Cardiac muscle cell (in vitro differentiated cells and primary cell): ENCODE measurements at places on chromosomes 5 and 9. TPM values are rescaled to one million over a fixed set of nuclear protein-coding genes. Genes with fewer than 3 reads are reported as not detected.

- DNase-seq, result no peak
Observed at GRCh38 chr9:91693226-91693625, 256.8 kb downstream of the ROR2 start.

DNA sequence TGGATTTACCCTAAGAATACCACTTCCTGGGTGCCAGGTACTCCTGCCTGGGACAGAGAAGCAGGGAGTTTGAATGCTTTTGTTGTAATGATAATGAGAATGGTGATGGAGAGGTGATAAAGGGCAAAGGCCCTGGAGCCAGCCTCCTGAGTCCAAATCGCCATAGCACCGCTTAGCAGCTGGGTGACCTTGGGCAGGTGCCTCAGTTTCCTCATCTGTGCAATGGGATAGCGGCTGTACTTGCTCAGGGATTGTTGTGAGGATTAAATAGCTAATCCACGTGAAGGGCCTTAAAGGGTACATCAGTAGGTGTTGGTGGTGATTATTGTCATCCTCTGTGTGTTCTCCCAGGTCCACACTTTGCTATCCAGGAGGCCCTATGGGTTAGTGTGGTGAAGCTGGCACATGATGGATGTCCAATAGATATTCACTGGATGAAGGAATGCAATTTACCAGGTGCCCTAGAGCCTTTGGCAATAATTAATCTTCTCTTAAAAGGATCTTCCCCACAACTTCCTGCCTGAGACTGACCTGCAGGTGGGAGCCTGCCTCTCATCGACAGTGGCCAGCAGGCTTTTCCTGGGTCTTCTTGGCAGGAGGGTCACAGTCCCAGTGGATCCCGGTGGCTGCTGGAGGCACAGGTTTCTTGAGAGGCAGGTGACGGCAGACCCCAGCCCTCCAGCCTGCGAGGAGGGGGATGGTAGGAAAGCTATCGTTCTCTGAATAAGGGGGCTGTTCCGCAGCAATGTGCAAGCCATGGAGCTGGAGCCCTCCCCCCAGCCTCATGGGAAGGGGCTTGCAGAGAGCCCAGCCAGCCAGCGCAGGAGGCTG lies 160.2 kb downstream of the MACROH2A1 start:
- DNase-seq, result no peak

DNA sequence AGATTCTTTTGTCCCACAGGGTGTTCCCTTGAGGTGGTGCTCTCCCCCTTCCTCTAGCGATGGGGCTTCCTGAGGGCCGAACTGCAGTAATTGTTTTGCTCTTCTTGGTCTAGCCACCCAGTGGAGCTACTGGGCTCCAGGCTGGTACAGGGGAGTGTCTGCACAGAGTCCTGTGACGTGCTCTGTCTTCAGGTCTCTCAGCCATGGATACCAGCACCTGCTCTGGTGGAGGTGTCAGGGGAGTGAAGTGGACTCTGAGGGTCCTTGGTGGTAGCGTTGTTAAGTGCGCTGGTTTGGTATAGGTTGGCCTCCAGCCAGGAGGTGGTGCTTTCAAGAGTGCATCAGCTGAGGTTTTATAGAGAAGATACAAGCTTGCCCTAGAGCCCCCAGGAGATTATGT lies 20.4 kb upstream of the CEP72 start:
- no peak for DNase-seq

SLC6A18 gene
- not detected in 2 replicates for total RNA-seq

- no peak for DNase-seq
Observed at GRCh38 chr9:137266585-137267453, 10.7 kb upstream of the TOR4A start.

MEGF10 gene
- total RNA-seq, result 8.2 and 8.8 TPM in 2 replicates

DNA sequence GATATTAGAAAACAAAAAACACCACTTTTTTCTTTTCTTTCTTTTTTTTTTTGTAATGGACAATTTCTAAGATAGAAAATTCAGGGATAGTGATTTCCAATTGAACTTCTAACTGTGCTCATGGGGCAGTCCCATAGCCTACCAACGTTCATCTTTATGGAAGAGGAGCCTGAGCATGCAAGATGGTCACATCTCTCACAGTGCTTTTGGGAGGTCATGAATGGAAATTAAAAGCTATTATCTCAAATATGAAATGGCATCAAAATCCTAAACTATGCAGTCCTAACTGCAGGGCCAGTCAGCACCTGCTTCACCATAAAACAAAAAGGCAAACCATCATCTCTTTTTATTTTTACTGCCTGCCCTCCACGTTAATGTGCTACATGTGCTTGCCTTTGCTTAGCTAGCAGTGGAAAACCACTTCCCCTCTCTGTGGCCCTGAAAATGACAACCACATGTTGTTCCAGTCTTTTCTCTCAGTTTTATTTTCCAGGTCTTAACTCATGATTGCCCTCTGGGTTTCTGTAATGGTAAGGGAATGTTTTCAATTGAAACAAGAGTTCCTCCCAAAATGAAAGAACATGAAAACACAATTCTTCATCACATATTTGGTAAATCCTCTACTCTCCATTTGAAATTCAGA lies 16.7 kb downstream of the IFNB1 start:
- no peak for DNase-seq

ZNF300 gene
- total RNA-seq, result 8.7 and 9.2 TPM in 2 replicates

GRCh38 chr5:93721071-93721470 lies 20.3 kb downstream of the POU5F2 start:
- no peak for DNase-seq

- no peak for DNase-seq
Observed at GRCh38 chr5:137573376-137573775, 74.2 kb upstream of the SPOCK1 start.

DNA sequence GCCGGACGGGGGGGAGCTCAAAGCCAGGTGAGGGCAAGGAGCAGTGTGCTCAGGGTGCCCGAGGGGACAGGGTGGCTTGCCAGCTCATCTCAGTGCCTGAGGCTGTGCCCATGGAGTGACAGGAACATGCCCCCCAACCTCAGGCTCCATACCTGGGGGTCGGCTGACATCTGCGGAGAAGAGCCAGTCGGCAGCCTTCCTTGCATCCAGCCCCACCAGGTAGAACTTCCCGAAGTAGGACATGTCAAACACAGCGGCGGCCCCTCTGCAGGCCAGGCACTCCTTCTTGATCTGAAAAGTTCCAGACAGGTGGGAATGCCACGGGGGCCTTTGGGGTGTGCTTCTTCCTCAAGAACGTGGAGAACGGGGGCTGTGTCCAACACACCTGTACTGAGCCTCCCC lies 42.1 kb downstream of the SARDH start:
- no peak for DNase-seq

GRCh38 chr5:37835380-37835973 lies 4.4 kb downstream of the GDNF start:
- DNase-seq, result no peak

DNA sequence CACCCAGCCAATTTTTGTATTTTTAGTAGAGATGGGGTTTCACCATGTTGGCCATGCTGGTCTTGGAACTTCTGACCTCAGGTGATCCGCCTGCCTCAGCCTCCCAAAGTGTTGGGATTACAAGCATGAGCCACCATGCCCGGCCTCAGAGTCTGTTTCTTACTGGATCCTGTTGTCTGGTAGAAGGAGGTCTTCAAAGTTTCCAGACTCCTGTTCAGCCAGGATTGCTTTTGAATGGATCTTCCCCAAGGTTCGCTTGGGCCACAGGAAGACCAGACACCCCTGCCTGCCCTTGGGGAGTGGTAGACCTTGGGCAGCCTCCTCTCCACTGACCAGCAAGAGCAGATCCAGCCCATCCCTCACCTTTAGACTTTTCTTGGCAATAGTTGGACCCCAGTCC lies 7.6 kb upstream of the LCN2 start:
- no peak for DNase-seq

GRCh38 chr5:31671339-31671741 lies 32.4 kb downstream of the PDZD2 start:
- DNase-seq, result no peak

DNA sequence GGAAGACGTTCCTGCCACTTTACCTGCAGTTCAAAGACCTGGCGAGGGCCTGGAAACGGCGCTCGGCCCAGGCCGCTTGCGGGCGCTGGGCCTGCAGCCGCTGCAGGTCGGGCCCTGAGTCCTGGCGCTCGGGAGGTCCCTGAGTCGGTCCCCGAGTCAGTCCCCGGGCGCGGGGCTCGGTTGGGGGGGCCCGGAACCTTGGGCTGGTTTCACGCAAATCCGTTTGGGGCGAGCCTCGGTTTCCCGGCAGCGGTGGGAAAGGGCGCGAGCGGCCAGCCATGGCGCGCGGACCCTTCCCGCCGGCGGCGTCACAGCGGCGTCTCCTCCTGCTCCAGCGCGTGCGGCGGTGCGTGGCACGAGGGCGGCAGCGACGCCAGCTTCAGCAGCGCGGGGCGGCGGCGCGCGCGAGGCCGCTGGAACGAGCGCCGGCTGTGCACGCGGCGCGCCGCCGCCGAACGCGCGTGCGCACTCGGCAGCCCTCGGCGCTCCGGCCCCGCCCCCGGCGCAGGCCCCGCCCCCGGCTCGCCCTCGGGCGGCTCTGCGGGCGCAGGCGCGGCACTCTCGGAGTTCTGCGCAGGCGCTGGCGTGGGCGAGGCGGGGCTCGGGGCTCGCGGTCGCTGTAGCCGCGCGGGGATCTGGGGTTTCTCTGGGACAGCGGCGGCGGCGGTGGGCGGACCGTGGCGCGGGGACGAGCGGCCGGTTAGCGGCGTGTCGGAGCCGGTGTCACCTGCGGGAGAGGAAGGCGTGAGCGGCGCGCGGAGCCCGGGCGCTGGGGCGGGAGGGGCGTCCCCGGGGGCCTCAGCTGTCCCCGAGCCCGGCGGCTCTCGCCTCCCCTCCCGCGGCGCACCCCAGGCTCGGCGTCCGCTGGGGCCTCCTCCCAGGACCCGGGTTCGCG lies 29.9 kb downstream of the EXOC3 start:
- DNase-seq, result peak; percentile 94

CBY3 gene
- 0.18 TPM in 1 of 2 replicates, not detected in the other for total RNA-seq

TSSK1B gene
- 0.14 and 0.15 TPM in 2 replicates for total RNA-seq

- peak; percentile 33 for DNase-seq
Observed at GRCh38 chr9:132026932-132027585, 52.6 kb downstream of the MED27 start.

FREM1 gene
- total RNA-seq, result 24.8 and 54.4 TPM in 2 replicates

- peak; percentile 97 for DNase-seq
Observed at GRCh38 chr5:37552770-37553719, 173.9 kb downstream of the WDR70 start.

DNA sequence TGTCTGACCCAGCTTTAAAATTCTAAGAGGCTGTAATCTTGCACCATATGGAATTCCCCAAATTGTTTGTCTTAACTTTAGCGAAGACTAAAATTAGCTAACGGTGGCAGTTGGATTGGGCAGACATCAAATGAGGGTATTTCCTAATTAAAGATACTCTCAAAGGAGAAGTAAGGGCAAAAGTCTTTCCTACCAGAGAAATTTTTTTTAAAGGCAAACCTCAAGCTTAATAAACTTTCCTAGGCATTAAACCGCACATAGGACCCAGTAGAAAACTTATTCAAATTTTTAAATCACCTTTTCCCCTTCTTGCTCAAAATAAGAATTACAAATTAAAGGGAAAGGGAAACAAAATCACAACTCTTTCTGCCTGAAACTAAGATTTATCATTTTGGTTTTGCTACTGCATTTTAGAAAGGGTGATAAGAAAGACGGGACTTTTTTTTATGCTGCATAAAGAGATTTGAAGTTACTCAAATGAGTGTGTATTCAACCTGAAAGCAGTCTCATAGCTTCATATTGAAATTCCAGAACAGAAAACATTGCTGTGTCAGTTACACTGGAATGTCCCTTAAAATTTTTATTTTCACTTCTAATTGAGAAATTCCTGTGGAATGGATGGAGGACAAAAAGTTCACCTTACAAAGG lies 189.1 kb upstream of the PTGER4 start:
- DNase-seq, result no peak

PTGR1 gene
- total RNA-seq, result 64.6 and 65.6 TPM in 2 replicates
